ENCODE measurements at places on chromosomes 6 and 20.

- DNase-seq = no peak
These were observed 70.1 kb downstream of the ISM1 start for GRCh38 chr20:13291157-13291556.

DNA sequence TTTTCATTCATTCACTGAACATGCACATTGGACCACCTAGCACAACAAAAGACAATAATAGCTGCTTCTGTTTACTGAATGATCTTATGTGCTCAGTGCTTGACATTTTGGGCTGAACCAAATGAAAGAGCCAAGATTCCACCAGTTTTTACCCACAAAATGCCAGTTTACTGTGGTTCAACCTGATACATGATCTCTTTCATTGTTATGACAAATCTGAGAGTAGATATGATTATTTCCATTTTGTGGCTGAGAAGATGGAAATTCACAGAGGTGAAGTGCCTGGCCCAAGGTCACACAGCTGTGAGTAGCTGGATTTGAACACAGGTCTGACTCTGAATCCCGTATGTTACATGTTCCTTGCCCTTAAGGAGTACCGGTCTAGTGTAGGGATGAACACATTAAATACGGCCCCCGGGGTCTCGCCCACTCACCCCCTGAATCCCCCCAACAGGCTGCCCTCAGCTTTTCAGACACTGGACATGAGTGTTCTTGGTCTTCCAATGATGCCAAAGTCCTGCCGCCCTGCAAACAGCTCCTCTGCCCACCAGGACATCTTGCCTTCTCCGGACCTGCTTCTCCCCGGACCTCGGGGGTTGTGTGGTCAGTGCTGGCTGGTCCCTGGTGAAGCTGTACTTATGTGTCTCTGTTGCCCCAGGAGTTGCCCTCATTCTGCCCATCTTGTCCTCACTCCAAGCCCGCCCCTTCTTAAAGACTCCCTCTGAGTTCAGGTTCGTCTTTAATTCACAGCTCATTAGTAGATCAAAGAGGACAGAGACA lies 58.6 kb upstream of the SLC32A1 start:
- no peak for DNase-seq

- no peak for DNase-seq
These were observed 3.0 kb downstream of the ADGRF4 start for GRCh38 chr6:47701363-47701762.

DNA sequence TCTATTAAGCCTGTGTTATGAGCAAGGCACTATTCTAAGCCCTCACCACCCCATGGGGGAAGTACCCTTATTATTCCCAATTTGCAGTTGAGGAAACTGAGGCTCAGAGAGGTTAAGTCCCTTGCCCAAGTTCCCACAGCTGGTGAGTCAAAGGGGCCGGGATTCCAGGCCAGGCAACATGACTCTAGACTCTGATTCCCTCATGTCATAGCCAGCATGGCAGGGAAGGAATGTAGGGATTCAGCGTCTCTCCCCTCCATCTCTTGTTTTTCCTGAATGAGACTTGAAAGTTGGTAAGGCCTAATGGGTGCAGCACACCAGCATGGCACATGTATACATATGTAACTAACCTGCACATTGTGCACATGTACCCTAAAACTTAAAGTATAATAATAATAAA lies 6.7 kb downstream of the C6orf132 start:
- no peak for DNase-seq

DNA sequence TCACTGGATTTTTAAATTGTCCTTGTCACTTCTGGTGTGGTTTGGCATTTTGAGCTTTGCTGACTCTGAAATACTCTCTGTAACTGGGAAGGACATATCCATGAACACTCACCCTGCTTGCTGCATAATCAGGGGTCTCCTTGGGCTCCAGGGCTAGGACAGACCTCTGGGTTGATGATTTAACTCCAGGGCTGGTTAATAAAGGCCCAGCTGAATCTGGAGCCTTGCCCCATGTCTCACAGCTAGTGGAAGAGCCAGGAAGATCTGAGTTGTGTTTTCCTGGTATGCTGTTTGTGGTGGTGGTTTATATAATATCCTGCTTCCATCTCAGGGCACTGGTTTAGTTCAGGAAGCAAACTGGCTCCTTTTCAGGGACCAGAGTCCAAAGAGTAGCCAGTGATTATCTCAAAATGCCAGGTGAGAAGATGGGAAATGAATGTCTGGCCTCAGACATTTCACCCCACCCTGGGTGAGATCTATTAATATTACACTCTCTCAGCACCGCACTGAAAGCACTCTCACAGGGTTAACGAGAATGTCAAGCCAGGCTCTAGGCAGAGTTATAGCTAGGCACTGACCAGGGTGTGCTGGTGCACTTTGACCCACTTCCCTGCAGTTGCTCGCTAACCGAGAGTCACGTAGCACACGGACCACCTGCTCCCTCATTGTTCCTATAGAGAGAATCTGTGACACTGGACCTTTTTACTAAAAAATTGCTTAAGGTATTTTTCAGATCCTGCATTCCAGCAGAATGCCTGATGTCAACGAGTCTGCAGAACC lies 90.1 kb upstream of the SLC22A16 start:
- DNase-seq = no peak

- no peak for DNase-seq
These were observed 184.9 kb downstream of the TINAG start for GRCh38 chr6:54493138-54493537.

- no peak for DNase-seq
These were observed 179.4 kb downstream of the ASCC3 start for GRCh38 chr6:100701728-100702127.

- no peak for DNase-seq
These were observed 19.8 kb upstream of the ADRM1 start for GRCh38 chr20:62282877-62283503.

- no peak for DNase-seq
These were observed 327.8 kb upstream of the TBX18 start for GRCh38 chr6:85092226-85092625.

DNA sequence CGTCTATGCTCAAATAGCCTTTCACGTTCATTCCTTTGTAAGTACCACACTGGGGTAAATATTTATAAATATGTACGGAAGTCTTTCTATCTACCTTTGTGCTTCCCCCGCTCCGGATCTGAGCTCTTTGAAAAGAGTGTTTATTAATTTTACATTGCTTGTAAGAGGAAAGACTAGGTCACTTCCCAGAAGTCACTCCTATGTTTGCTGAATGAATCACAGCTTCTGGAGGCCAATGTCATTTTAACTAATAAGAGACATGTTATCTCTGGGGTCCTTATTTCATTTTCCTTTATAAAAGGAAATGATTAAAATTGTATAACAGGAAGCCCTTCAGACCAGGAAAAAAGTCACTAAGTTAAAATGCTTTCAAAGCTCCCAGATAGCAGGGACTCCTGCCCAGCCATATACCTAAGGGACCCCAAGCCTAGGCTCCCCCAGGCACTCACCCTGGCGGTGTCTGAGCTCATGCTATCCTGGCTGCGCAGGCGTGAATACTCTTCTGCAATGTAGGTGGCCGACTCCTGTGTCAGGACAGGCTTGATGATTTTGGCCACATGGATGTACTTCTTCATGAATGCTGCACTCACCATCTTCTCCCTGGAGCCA lies 12.6 kb downstream of the MCM3 start:
- DNase-seq = no peak

DNA sequence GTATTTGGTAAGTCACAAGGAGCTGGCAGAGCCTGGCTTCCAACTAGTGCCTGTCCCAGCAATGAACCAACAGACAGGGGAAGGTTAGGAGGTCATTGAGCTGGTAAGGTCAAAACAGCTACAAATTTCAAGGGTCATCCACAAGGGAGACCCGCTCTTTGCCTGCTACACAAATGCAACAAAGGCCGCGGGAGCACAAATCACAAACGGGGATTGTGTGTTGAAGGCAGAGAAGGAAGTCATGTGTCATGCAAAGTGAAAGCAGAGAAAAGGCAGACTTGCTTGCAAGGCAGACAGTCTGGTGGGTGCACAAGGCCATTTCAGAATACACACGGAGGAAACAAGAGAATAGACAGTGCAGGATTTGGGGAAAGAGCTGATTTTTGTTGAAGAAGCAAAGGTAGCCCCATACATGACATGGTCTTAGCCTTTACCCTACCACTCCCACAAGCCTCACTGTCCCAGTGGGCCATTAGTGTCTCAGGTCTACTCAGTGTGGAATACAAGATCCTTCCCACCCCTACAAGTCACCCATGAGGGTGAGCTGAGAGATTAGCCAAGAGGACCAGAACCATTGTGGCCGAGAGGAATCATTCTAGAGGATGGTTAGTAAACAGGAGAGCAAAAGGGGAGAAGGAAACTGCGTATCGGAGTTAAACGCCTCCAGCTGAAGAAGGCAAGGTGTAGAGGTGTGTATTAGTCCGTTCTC lies 18.1 kb upstream of the SAMHD1 start:
- no peak for DNase-seq

DNA sequence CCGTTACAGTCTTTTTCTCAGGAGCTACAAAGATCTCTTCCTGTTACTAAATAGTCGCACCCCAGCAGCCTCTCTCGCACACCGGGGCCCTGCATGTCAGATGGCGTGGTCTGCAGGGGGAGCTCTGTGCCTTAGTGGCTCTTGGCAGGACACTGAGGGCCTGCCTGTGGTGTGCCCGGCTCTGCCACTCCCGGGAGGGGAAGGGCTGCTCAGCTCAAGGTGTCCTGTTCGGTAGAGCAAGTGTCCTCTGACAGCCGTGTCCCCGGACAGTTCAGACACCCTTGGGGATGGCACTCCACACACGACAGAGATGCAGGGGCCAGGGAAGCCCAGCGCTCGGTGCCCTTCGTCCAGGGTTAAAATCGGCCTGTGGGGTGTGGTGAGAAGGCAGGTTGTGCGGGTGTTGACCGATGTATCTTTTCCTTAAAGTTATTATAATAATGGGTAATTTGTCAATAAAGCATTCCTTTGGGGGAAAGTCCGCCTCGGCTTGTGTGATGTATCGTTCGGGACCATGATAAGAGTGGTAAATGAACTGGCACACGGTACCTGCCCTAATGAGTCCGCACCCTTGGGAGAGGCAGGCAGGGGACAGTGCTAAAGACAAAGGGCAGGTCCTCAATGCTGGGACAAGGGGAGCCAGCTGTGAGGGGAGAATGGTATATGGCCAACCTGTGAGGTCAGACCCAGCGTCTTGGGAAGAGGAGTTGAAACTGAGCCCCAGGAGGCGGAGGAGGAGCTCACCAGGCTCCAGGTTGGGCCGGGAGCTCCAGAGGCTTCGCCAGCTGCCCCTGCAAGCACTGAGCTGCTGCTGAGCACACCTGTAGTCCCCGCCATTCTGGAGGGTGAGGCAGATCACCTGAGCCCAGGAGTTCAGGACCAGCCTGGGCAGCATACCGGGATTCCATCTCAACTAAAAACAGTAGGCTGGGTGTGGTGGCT lies 3.6 kb upstream of the DNAJC5 start:
- DNase-seq = no peak

- no peak for DNase-seq
These were observed 36.9 kb downstream of the TRPC4AP start for GRCh38 chr20:35055445-35056276.

All from SIG-M5 (cell line).